ENCODE measurements at places on chromosomes 16 and 17. TPM values are rescaled to one million over a fixed set of nuclear protein-coding genes. Genes with fewer than 3 reads are reported as not detected.

Gene CD7
- total RNA-seq = under 0.01 TPM

Gene FBXO39
- total RNA-seq = 0.66 TPM

Gene FAM20A
- 14.9 TPM for total RNA-seq

Gene KRT33A
- total RNA-seq = not detected

Gene C16orf46
- total RNA-seq = not detected

Gene CES1
- 41.1 TPM for total RNA-seq

Gene MYH13
- total RNA-seq = not detected

Gene OR3A3
- not detected for total RNA-seq

Gene CCL17
- not detected for total RNA-seq

Gene TP53TG3F
- total RNA-seq = not detected

Gene TBX2
- 98.1 TPM for total RNA-seq

Gene KRT39
- 0.33 TPM for total RNA-seq

Gene KRT13
- total RNA-seq = not detected

Gene ASPHD1
- total RNA-seq = 5.9 TPM

Gene SBK1
- under 0.01 TPM for total RNA-seq

Gene P2RX5
- 0.99 TPM for total RNA-seq

Gene NUPR1
- 87.0 TPM for total RNA-seq

Gene SIRT7
- total RNA-seq = 18.7 TPM

Gene TRPV3
- total RNA-seq = 0.77 TPM

Gene CASKIN2
- total RNA-seq = 8.3 TPM

Gene OR2C1
- 0.17 TPM for total RNA-seq

Gene FBXW10B
- 0.50 TPM for total RNA-seq

Gene TBC1D3K
- not detected for total RNA-seq

Gene KRTAP9-2
- total RNA-seq = not detected

Gene WNT9B
- total RNA-seq = not detected

Gene KRT23
- not detected for total RNA-seq

Gene ITGAD
- total RNA-seq = not detected

Gene CDK3
- total RNA-seq = 1.3 TPM

Gene OTOP3
- not detected for total RNA-seq

Gene GINS3
- 1.8 TPM for total RNA-seq

Gene B3GNT9
- total RNA-seq = 34.7 TPM

Gene KRTAP2-2
- total RNA-seq = not detected

Gene CDRT15
- total RNA-seq = not detected

Gene BCL6B
- 0.50 TPM for total RNA-seq

Gene TAC4
- not detected for total RNA-seq

Gene MT3
- not detected for total RNA-seq

Gene NHLRC4
- total RNA-seq = 2.1 TPM

Gene CA10
- not detected for total RNA-seq

Gene SLC5A10
- total RNA-seq = under 0.01 TPM

Gene CRHR1
- total RNA-seq = not detected

Gene C17orf50
- not detected for total RNA-seq

Gene TP53TG3B
- total RNA-seq = not detected

Measured in fibroblast of lung (primary cell).